ENCODE measurements at places on chromosomes 7 and 10.

DNA sequence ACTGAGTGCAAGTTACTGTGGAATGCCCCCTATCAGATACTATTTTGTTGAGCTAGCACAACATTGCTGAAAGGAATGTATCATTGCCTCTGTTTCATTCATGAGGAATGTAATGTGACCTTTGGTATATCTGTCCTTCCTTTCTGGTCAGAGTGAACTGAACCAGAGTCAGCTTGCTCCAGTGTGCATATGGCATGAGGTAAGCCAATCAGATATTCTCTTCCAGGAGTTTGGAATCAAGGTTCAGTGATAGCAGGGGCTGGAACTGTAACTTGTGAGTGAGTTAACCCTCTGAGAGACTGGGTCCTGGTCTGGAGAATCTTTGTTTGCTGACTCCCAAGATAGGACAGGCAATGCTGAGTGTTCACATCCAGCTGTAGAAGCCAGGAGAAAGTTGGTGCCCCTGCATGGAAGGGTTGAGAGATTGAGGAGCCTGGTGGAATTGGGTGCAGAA lies 45.3 kb upstream of the OSBPL3 start:
- no peak for DNase-seq

- no peak for DNase-seq
Measured at GRCh38 chr7:83732305-83732704, 83.4 kb upstream of the SEMA3E start.

DNA sequence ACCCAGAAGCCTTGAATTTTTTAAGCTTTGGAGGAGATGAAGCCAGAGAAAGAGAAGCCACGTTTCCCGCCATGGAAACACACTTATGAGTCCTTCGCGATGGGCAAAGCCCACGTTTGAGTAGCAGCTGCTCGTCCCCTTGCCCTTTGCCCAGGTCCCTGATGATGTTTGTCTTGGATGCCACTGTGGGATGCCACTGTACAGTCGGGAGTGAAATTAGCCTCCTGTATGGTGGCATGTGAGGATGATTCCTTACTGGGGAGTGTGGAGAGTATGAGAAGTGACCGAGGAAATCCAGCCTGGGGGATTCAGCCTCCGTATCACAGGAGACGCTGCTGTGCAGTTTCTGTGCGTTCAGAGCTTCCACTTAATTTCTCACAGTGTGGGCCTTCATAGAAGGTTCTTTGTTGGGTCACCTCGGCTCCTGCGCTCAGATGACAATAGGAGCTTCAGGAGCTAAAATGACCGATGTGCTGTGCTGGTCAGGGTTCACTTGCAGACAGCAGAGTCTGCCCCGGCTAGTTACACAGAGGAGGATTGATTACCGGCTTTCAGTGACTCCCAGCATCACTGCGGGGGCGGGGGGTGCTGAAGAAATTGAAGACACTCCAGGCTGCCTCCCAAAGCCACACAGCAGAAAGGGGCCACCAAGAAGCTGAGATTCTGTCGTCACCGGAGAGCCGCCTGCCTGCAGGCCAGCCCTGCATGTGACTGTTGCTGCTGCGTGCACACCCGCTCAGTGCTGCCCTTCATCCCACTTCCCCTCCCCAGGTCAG lies 122.1 kb upstream of the SFMBT2 start:
- DNase-seq: no peak

- DNase-seq: no peak
Measured at GRCh38 chr7:26664735-26665416, 199.5 kb downstream of the SKAP2 start.

DNA sequence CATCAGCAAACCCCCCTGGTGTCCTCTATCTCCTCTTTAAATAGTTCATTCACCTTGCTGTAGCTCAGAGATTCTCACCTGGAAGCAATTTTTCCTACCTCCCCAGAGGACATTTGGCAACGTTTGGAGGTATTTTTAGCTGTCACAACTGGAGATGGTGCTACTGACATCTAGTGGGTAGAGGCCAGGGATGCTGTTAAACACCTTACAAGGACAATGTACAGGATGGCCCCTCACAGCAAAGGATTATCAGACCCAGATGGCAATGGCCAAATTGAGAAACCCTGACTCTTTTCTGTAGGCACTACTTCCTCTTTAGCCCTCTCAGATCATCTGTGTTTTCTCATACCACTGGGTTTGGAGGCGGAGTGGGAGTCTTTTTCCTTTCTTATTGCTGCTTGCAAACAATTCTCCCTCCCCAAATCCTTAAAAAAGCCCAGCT lies 13.2 kb upstream of the TRA2A start:
- no peak for DNase-seq

DNA sequence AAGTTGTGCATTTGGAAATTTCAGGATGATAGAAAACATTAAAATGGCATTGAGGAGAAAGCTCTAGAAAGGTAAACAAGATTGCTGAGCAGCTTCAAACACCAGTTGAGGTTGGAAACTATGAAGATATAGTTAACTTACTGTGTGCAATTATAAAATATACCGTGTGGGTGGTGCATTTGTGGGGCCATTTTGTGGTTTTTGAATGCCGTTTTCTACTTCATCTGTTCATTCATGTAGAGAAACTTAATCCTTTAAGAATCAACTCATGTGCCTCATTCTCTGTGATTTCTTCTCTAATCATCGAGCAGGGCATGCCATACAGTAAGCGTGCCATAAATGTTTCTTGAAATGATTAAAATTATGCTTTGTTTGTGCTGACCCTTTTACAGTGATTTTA lies 232.8 kb upstream of the TEX47 start:
- DNase-seq: no peak

GRCh38 chr7:105816266-105816843 lies 60.0 kb downstream of the ATXN7L1 start:
- DNase-seq: no peak

GRCh38 chr7:24705461-24705954 lies 51.8 kb downstream of the GSDME start:
- DNase-seq: no peak

DNA sequence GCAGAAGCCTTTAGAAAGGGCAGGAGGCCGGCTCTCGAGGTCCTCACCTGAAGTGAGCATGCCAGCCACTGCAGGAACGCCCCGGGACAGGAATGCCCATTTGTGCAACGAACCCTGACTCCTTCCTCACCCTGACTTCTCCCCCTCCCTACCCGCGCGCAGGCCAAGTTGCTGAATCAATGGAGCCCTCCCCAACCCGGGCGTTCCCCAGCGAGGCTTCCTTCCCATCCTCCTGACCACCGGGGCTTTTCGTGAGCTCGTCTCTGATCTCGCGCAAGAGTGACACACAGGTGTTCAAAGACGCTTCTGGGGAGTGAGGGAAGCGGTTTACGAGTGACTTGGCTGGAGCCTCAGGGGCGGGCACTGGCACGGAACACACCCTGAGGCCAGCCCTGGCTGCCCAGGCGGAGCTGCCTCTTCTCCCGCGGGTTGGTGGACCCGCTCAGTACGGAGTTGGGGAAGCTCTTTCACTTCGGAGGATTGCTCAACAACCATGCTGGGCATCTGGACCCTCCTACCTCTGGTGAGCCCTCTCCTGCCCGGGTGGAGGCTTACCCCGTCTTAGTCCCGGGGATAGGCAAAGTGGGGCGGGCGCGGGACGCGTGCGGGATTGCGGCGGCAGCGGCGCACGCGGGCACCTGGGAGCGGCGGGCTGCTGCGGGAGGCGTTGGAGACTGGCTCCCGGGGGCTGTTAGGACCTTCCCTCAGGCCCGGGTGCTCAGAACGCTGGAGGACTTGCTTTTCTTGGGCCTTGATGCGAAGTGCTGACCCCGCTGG lies at the start of gene FAS:
Gene FAS, plus strand, starts transcription at position 415 of the 777 bp plus-strand sequence. Its CDS starts 79 bp downstream, at position 494.
- peak; percentile 63 for DNase-seq

GRCh38 chr10:116160271-116160670 lies 112.7 kb downstream of the GFRA1 start:
- DNase-seq: no peak

DNA sequence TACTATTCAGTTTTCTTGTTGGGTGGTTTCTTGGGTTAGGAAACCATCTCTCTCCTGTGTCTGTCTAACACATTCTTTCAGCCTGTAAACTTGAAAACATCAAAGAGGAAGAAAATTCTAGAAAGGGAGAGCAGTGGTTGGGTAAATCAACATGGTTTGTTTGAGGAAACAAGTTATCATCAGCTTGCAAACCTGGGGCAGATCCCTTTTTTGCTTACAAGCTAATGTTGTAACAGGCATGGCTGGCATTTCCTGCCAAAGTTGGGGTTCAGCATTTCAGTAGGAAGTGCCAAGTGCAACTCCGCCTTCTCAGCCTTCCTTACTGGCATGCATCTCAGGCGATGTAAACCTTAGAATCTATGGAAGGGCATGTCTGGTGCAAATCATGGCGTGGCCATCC lies 112.6 kb downstream of the EEPD1 start:
- peak; percentile 64 for DNase-seq

- no peak for DNase-seq
Measured at GRCh38 chr7:102281785-102282184, 4.9 kb upstream of the SH2B2 start.

GRCh38 chr10:113038183-113038582 lies 88.1 kb downstream of the TCF7L2 start:
- no peak for DNase-seq

DNA sequence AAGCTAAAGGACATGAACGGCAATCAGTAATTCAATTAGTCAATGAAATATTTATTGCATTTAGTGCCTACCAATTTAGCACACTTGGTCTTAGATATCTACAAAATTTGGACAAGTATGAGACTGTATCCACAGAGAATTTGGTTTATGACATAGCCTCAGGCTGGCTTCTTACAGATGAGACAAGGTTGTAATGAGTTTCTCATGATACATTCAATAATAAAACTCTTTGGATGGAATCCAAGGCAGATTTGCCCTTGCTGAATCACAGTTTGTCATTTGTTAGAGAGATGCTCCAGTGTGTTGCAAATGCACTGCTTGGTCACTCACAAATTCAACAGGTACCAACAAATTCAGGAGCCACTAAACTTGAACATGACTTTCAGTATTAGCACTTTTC lies 162.5 kb downstream of the GPR37 start:
- DNase-seq: no peak

DNA sequence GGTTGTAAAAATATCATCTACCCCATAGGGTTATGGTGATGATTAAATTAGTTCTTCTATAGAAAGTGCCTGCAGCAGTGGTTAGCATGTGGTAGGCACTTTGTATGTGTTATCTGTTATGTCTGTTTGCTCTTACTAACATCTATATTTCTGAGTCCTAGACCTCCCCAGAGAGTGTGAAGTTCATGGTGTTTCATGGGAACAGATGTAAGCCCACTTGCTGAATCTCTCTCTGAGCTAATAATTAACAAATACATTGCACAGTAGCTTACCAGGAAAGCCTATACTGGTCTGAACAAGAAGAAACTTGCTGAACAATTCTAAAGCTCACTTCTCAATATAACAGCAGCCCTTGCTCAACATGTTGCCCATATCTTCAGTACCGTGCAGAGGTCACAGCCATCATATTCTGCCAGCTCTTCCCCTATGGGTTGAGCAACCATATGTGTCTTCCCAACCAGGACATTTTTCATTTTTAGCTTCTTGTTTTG lies 100.1 kb downstream of the NPSR1 start:
- no peak for DNase-seq

GRCh38 chr7:34281260-34281659 lies 375.9 kb downstream of the BMPER start:
- no peak for DNase-seq

DNA sequence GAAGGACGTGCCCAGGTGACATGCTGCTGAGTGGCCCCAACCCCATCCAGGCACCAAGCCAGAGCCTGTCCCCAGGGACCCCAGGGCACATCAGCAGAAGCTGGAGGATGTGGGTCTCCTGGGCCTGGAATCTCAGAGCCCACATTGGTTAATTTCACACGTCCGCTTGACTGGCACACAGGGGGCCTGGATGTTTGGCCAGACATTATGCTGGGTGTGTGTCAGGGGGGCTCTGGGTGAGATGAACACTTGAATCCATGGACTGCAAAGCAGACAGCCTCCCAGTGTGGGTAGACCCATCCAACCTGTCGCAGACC lies 79.1 kb upstream of the RET start:
- no peak for DNase-seq

DNA sequence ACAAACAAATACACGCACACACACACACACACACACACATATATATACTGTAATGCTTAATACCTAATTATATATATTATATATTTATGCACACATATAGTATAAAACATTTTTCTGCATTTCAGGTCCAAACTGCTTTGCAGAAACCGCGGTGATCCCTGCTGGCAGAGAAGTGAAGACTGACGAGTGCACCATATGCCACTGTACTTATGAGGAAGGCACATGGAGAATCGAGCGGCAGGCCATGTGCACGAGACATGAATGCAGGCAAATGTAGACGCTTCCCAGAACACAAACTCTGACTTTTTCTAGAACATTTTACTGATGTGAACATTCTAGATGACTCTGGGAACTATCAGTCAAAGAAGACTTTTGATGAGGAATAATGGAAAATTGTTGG lies 138.5 kb downstream of the VWC2 start:
- no peak for DNase-seq

- DNase-seq: no peak
Measured at GRCh38 chr10:85826377-85826776, 540.2 kb downstream of the GRID1 start.

- DNase-seq: no peak
Measured at GRCh38 chr7:47663851-47664250, 81.9 kb upstream of the TNS3 start.

DNA sequence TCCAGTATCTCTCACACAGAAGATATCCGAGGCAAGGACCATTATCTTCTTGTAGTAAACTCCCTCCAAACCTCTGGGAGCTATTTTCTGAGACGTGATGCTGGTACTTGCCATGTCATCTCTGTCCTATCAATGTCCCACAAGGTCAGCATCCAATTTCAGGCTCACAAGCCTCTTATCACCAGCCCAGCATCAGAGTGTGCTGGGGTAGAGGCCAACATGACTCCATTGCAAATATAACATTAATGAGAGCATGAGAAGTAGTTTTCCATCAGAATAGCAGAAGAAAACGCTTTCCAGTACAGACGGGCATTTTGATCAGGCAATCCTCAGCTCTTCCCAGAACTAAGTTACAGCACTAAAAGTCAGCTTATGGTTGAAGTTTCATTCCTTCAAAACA lies 5.6 kb downstream of the MORN4 start:
- no peak for DNase-seq

DNA sequence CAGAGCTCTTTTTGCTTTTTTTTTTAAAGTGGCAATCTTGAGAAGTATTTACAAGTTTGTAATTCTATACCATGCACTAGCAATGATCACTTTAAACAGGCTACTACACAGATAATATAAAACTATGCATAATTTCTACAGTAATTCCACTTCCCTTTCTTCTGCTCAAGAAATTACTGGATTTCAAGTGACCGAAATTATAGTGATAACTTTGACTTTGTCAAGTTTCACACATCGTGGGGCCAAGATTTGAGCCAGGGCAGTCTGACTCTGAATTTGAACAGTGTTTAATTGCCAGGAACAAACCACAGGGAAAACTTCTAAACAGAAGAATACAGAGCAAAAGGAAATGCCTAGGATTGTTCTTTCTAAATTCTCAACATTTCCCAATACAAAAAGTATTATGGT lies 288.3 kb upstream of the MKLN1 start:
- no peak for DNase-seq

GRCh38 chr10:17025444-17026295 lies 103.9 kb downstream of the CUBN start:
- DNase-seq: no peak

- no peak for DNase-seq
Measured at GRCh38 chr7:156942708-156943090, 6.8 kb upstream of the NOM1 start.

- no peak for DNase-seq
Measured at GRCh38 chr7:95550546-95550945, 45.8 kb downstream of the PDK4 start.

Measured in left lung (tissue), 14 donors.